ENCODE measurements at places on chromosomes 4 and X. TPM values are rescaled to one million over a fixed set of nuclear protein-coding genes. Genes with fewer than 3 reads are reported as not detected.

STPG2 gene
- total RNA-seq: 1.5 TPM

DEFB131A gene
- total RNA-seq: not detected

EDA gene
- total RNA-seq: 9.2 TPM

DNA sequence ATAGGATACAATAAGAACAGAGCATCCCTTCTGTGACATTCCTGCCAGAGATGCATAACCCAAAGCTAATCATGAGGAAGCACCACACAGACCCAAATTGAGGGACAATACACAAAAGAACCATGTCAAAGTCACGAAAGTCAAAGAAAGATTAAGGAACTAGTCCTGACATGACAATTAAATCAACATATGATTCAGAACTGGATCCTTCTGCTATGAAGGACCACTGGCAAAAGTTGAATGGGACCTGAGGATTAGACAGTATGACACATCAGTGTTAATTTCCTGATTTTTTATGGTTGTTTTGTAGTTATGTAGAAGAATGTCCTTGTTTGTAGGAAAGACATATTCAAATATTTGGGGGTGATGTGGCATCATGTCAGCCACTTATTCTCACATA is 13.9 kb downstream of the ACOT9 start:
- DNase-seq: no peak

DNA sequence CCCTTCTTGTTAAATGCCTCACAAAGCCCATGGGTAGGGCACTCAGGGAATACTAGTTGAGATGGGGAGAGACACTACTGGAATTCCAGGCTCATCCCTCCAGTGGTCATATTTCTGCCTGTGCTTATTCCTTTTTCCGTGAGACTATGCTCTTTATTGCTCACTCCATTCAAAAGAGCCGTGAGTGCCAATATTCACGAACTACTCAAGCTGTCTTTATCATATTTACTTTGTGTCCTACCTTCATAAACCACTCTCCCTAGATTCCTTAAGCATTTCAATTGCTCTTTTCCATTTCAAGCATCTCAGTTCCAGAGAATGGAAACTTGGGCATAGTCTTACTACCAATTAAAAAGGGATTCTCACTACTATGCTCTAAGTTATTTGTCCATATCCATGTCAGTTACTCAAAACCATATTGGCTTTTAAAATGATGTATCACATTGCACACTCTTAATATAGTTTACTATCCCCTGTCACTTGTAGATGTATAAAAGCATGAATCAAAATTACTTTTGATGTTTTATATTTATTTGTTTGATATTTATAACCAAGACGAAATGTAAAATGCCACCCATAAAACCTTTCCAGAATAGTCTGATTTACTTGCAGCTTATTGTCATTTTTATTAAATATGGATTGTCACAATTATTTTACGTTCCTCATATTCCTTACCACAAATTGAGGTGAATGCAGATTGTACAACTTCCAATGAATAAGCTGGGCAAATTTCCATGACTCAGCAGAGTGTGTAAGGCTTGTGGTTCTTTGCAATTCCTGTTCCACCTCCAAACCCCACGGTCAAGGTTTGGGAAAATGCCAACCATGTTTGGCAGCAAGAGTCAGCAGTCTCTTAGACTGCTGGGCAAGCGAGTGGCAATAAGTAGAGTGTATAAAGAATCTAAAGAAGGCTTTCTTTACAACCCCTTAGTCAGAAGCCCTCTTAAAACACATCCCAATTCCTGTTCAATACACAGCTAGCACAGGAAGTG is 24.4 kb downstream of the ENOX2 start:
- DNase-seq: no peak

- DNase-seq: no peak
These were observed 128.6 kb downstream of the ARHGAP6 start for GRCh38 chrX:11537141-11537540.

- DNase-seq: no peak
These were observed 213.3 kb downstream of the GABRG1 start for GRCh38 chr4:45910511-45910910.

GRCh38 chrX:129996120-129996519 is 13.7 kb downstream of the BCORL1 start:
- no peak for DNase-seq

GRCh38 chr4:36508394-36508793 is 227.0 kb downstream of the DTHD1 start:
- DNase-seq: no peak

- no peak for DNase-seq
These were observed 163.5 kb downstream of the PWWP3B start for GRCh38 chrX:106331606-106332005.

Measured in sciatic nerve (tissue), 2 donors.